AG10803 (cell line): ENCODE measurements at places on chromosomes 4 and X.
A peak's percentile ranks its signal among the peaks of the same experiment; 100 is the strongest.

DNA sequence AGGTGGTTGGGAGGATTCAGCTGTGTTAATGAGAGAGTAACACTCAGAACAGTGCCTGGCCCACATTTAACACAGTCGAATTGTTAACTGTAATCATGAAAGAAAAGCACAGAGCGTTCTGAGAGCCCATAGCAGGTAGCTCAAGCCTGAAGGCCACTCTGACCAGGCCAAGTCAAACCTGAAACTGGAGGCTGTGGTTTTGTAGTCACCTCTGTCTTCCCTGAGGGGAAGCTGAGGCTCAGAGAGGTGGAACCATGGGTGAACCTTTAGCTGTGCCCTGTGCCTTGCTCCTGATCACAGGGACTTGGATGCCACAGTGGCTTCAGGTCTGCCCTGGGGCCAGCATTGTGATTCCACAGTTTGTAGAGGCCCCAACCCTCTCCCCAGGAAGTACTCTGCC is 16.6 kb upstream of the UBA1 start:
- DNase-seq = no peak

GRCh38 chr4:26013629-26014028 is 99.6 kb downstream of the SMIM20 start:
- DNase-seq = no peak

DNA sequence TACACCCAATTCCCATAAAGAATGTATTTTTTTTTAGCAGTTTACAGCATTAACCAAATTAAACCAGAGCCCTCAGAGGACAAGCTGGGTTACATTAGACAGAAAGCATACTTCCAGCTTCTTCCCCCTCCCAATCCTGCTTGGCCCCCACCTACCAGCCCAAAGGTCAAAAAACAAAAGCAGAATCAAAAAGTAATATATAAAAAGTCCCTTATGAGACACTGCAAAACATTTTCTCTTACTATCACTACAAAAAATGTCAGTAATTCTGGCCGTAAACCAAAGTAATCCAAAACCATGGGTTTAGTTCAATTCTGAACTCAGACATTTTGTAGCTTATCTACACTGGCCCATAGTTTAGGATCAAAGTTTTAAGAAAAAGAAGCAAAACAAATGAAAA is 38.0 kb downstream of the APBB2 start:
- peak; percentile 71 for DNase-seq

GRCh38 chrX:22969411-22969810 is 30.3 kb upstream of the DDX53 start:
- DNase-seq = peak; percentile 17

DNA sequence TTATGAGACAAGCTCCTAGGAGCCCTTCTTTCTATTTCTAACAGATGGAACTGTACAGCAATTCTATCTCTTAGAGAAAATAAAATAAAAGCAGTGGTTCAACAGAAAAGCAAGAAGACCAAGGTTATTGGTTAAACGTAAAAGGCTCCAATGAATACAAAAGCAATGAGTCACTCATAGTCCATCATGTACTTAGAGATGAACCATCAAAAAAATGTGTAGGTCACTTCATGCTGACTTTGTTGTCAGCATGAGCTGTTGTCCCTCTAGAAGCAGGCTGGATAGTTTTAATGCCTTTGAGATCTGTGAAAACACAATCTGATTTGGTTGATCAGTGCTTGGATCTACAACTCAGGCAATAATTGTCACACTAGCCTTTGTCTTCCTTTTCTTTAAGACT is 378.6 kb upstream of the ANXA10 start:
- no peak for DNase-seq

DNA sequence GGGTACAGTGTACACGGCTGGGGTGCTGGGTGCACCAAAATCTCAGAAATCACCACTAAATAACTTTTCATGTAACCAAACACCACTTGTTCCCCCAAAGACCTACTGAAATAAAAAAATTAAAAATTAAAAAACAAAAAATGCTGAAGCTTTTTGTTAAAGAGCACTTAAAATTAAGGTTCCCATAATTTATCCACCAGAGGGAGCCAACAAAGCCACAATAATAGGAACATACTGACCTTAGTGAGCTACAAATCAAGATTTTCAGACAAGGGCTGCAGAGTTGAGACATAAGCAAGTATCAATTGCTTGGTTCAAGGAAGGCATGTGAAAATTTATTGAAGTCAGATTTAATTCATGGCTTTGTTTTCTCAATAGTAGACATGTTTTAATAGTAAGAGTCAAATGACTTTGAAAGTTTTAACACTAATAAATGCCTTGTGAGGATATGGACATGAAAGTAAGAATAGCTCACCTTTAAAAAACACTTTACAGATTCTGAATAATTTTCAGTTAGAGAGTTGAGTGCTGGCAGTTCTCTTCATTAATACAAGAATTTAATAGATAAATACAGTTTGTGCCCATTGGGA is 43.0 kb upstream of the SCOC start:
- peak; percentile 49 for DNase-seq

DNA sequence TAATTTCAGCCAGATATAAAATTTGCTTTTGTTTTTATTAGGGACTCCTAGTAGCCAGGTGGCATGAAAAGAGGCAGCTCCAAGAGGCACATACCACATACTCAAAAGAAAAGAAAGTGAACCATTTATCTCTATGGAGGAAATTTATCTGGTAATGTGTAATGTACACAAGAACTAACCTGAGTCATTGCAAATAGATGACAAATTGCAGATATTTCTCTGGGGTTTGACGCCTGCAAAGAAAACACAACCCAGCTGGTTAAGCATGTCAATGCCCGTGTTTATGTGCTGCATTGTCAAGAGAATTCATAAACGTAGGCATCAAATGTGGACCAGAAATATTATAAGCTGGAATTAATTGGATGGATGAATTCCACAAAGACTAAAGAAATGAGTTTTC is 46.9 kb upstream of the PHKA2 start:
- DNase-seq = no peak

- DNase-seq = no peak
These were observed 42.5 kb upstream of the ITM2A start for GRCh38 chrX:79409657-79410056.

DNA sequence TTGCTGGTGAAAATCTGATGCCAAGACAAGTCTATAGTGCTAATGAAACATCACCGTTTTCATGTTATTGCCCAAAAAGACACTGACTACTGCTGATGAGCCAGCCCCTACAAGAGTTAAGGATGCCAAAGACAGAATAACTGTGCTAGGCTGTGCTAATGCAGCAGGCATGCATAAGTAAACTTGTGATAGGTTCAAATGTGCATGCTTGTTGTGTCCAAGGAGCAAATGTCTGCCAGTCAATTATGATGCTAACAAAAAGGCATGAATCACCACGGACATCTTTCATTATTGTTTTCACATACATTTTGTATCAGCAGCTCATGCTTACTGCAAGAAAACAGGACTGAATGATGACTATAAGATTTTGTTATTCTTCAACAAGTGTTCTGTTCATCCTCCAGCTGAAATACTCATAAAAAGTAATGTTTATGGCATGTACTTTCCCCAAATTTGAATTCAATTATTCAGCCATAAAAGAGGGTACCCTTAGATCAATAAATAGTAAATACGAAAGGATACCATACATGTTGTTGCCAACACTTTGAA is 306.9 kb upstream of the ARSJ start:
- DNase-seq = no peak

- peak; percentile 31 for DNase-seq
These were observed 81.2 kb downstream of the APOOL start for GRCh38 chrX:85084770-85085393.

GRCh38 chr4:105715692-105716278 is 7.2 kb downstream of the GSTCD start:
- DNase-seq = peak; percentile 40

- DNase-seq = no peak
These were observed 141.5 kb downstream of the CHM start for GRCh38 chrX:85905851-85906250.
